ENCODE measurements at places on chromosomes 7 and 10. TPM values are rescaled to one million over a fixed set of nuclear protein-coding genes. Genes with fewer than 3 reads are reported as not detected.

Gene ASB10
- polyA plus RNA-seq, result not detected

Gene BTBD16
- polyA plus RNA-seq, result 0.74 TPM

Gene BHLHA15
- not detected for polyA plus RNA-seq

Gene AFAP1L2
- polyA plus RNA-seq, result 9.6 TPM

Gene IFIT1B
- polyA plus RNA-seq, result not detected

Gene WASHC2C
- polyA plus RNA-seq, result 30.6 TPM

Gene ADAMTS14
- 0.95 TPM for polyA plus RNA-seq

Gene CALML3
- polyA plus RNA-seq, result not detected

Gene RAMP3
- not detected for polyA plus RNA-seq

Gene WASHC2A
- 25.9 TPM for polyA plus RNA-seq

Gene FAM13C
- polyA plus RNA-seq, result 2.2 TPM

DNA sequence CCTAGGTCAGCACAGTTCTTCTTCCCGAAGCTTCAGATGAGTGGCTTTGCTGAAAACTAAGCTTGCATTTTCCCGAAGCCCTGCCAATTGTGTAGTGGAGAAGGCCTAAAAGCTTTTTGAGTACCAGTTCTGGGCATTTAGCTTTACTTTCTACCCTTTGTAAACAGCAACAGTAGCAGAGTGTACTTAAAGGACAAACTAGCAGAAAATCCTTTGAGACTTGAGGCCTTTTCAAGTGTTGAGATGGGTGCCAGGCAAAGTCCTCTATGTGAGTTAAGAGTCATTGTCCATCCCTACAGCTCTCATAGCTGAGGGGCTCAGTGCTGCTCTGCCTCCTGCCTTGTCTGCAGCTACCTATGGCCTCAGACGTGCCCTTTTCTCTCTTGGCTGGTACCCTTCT, 368.2 kb downstream of the CCSER2 start:
- DNase-seq, result no peak

DNA sequence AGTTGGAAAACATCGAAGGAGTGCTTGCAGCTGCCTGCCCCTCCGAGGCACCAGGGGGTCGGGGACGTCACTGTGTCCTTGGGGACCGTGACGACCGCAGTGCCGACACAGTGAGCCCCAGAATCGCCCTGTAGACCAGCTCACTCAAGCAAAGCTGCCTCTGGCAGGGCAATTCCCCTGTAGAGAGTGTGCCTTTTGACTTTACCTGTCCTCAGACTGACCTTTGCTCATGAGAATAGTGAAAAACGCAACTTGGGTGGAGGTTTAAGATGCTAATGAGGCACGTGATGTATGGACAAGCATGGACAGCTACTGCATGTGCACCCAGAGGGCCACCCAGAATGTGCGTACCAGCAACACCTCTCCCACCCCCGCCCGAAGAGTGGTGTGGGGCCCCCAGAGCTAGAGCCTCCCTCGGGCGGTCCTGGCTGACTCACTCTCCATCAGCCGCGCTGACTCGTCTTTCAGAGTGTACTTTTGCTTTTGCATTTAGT, 271.9 kb downstream of the ADARB2 start:
- peak; percentile 76 for DNase-seq

DNA sequence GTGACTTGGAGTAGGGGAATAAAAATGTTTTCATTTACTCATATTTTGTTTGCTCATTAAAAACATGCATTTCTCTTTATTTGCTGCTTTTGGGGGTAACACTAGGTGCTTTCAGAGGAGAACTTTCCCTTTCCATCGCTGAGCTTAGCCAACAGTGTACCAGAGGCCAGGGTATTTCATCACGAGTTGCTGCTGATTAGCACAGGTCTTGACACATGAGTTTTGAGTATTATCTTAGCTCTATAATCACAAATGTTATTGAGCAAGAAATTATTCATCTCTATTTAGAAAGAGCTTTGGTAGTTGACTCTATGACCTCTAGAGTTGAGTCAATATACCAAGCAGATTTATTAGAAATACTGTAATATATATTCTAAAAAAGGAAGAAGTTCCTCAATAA, 375.9 kb downstream of the NXPH1 start:
- no peak for DNase-seq

GRCh38 chr7:106896231-106896630, 31.1 kb downstream of the PIK3CG start:
- no peak for DNase-seq

DNA sequence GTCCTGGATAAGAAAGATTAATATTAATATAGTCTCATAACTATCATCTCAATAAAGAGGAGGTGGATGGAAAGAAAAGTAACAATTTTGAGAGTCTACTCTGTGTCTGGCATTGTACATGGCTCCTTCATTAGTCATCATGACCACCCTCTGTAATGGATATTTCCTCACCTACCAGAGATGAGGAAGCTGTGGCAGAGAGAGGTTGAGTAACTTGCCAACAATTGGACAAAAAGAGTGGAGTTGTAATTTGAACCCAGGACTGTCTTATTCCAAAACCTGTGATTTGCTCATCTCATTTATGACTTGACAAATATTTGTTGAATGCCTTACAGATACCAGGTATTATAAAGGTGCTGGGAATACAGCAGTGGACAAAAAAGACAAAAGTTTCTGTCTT, 2.1 kb upstream of the IDE start:
- no peak for DNase-seq

DNA sequence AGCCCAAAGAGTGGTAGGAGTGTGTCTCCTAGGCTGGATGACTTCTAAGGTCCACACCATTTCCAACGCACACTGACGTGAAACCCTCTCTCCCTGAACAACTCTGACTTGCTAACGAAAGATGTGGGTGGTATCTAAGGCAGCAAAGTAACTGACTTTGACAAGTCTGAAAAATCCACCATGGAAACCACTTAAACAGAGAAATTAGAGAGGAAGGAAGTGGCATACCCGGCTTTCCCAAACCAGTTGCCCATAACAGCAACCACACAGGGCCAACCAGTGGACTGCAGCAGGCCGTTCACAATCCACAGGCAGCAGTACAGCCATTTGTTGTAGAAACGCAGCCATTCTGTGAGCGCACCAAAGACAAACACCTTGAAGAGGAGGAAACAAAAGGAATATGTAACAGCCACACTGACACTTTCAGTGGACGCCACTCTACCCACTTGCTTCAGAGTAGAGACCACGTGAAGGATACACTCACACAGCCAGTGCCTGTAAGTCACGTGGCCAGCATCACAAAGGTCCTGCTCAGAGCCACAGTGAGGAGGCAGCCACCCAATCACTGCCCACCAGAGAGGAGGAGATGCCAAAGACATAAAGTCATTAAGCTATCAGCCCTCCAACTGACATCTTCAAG, 39.8 kb downstream of the SLC37A3 start:
- DNase-seq, result no peak

DNA sequence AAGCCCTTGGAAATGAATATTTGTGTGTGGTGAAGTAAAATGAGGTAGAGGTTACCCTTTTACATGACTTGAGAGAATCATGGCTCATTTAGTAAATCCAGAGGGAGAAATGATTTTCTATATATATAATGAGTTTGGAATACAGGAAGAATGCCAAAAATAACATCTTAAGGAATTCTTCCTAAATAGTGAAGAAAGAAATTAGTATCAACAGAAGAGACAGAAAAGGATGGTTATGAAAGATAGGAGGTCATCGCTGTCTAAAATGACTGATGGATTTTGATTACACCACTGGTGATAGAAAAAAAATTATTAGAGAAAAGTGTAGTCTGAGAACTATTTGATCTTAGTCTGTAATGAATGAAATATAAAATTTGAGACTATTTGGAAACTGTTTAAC, 283.0 kb downstream of the ADK start:
- no peak for DNase-seq

DNA sequence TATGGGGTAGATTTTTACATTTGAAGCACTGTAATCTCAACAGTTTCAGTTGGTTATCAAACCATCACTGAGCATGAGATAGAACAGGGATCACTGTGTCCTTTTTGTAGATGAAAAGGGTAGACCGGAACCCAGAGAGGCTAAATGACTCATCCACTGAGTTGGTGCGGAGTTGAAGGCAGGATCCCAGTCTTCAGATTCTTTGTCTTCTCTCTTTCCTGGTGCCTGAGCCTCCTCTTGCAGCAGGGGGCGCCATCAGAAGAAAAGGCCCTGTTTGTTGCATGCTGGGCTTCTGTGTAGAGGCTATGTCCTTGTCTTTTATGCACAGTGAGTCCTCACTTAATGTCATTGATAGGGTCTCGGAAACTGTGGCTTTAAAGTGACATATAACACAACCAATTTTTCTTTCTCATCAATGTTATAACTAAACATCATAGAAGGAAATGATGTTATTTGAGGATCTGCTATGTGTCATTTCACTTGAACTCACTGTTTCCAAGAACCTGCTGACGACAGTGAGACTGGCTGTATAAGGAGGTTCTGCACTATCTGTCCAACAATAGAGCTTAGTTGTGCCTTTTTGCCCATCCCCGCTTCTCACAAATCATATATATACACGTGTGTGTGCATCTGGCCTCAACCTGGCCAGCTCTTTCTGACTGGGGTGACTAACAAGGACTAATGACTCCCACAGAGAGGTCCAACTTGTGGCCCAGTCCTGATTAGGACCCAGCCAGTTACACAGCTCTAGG, 14.3 kb downstream of the ZNF282 start:
- DNase-seq, result peak; percentile 60

GRCh38 chr10:77770868-77771175, 133.2 kb upstream of the KCNMA1 start:
- no peak for DNase-seq

DNA sequence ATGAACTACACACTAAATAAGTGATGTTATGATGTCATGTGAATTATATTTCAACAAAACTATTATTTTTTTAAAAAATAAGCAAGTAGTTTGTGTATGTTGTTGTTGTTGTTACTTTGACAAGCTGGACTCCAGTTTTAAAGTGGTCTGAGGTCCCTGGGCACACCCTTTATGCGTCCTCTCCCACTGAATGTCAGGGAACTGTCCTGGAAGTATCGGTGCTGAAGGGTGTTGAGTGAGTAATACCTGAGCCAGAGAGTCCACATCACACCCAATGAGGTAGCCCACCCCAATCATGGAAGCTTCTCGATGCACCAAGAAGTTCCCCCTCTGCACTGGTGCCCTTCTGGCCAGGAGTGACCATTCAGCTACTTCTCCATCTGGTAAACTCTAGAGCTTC, 64.3 kb downstream of the FOXI2 start:
- no peak for DNase-seq

DNA sequence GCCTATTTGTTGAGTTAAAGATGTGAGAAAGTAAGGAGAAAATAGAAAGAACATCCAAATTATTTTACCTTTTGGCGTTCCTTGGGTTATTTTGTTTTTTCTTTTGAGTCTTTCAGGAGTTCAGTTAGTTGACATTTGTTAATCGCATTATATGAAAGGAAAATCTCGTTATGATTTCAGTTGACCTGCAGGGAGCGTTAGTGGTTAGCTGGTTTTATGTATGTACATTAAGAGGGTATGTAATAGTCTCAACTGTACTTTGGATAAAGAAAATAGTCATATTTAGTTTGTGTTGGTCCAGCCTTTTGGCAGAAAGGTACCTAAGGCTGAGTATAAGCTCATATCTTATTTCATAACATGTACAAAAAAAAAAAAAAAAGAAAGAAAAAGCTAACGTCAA, 4.0 kb downstream of the BMPER start:
- DNase-seq, result no peak

GRCh38 chr7:130954918-130955564, 221.0 kb upstream of the KLF14 start:
- no peak for DNase-seq

DNA sequence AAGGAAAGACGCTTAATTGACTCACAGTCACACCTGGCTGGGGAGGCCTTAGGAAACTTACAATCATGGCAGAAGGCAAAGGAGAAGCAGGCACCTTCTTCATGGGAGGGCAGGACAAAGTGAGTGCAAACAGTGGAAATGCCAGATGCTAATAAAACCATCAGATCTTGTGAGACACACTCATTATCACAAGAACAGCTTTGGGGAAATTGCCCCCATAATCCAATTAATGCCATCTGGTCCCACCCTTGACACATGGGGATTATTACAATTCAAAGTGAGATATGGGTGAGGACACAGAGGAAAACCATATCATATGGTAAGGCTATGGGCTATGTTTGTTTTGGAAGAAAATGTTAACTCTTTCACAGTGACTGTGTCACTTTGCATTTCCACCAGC, 1272.5 kb upstream of the CELF2 start:
- no peak for DNase-seq

DNA sequence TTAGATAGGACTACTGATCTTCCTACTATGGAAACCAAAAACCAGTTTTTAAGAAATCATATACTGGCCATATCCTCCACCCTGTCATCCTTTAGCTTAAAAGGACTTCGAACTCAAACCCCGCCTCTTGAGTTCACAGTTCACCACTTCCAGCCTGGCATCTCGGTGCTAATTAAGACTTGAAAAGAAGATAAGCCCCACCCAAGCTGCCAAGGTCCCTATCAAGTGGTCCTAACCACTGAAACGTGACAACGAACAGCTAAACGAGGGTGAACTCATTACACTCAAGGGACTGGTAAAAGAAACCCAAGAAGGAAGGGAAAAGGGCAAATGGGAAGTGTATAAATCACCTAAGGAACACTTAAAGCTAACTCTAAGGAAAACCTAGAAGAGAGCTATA, 16.1 kb downstream of the COL17A1 start:
- no peak for DNase-seq

DNA sequence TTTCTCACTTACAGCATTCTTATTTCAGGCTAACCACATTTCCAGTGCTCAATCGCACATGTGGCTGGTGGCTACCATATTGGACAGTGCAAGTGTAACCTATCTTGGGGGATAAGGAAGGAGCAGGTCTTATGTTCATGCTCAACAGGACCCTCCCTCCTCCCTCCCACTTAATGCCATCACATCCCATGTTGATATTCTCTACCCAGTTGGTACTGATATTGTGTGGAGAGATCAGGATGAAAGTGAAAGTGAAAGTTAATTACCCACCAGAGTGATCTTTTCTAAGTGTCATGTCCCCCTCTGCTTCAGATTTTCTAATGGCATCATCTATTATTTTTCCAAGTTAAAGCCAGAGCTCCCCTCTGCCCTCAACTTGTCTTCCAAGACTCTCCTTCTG, 91.6 kb downstream of the BMPER start:
- no peak for DNase-seq

- peak; percentile 41 for DNase-seq
These were observed 19.1 kb upstream of the SOSTDC1 start for GRCh38 chr7:16484453-16485158.

DNA sequence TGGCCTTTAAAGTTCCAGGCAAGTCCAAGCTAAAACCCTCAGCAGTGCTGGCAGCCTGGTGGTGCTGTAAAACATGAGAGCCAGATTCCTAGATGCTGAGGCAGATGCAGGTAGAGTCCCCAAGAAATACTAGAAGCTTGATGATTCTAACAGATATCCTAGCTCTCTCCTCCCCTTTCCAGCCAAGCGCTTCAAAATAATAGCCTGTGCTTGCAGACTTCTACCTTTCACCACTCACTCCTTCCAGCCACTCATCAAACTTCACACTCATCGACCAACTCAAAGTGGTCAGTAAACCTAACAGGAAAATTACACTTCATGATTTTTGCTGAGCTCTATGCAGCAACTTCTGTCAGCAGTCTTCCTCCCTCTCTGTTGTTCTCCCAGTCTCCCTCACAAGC, 50.2 kb downstream of the LMBR1 start:
- DNase-seq, result no peak
